ENCODE measurements at places on chromosomes 3 and 15.

DNA sequence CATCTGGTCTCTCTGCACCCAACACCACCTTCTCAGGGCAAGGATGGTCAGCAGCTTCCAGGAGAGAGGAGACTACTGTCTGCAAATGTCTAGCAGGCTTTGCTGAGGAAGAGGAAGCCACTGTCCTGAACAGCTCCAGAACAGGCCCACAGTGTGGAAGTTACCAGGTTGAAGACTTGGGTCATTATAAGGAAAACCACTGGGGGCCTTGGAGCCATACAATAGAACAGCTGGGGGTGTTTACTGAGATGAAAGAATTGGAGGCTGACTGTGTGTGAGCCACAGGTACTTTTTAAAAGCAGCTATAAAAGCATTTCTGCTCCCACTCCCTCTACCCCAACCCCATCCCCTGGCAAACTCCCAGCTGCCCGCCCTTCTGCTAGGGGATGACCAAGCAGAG is 24.2 kb downstream of the SRGAP3 start:
- no peak for DNase-seq

DNA sequence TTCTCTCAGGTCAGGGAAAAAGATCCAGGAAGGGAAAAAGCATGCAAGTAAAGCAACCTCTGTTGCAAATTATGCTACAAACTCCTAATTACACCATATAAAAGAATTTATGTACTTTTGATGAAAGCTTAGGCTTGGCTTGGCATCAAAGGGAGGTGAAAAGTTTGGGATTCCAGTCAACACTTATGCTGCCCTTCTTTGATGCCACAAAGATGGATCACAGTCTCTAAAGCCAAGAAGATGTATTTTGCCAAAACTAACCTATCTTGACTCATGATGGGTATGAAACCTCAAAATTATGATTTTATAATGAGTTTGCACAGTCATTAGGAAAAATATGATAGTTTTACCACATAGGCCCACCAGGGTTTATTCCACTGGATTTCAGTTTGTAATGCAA is 101.0 kb upstream of the CCDC80 start:
- DNase-seq = peak; percentile 52

GRCh38 chr3:69433969-69434325 is 48.1 kb upstream of the FRMD4B start:
- no peak for DNase-seq

- DNase-seq = no peak
Measured at GRCh38 chr15:101517504-101517903, 28.0 kb upstream of the PCSK6 start.

DNA sequence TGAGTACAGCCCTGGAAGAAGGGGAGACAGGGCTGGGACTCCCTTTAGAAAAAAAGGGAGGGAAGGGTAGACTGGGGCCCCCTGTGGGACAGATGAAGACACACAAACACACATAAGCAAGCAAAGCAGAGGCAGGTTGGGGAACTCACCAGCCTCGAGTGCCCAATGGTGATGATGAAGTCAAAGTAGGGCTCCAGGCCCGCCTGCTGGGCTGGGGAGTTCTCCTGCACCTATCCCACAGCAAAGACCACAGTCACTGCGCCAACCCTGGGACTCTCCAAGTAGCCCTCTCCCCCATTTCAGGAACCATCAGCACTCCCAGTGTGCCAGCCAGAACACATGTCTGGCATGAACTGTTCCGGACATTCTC is 4.1 kb downstream of the GORASP1 start:
- DNase-seq = no peak

- no peak for DNase-seq
Measured at GRCh38 chr3:190387578-190388213, at the start of gene CLDN16. CLDN16 (plus strand) TSS chr3:190388163; CDS start chr3:190388330, 167 bp downstream.

- no peak for DNase-seq
Measured at GRCh38 chr3:90145094-90145860, 1037.9 kb downstream of the EPHA3 start.

- peak; percentile 10 for DNase-seq
Measured at GRCh38 chr15:78177447-78177873, 28.3 kb downstream of the IDH3A start.

DNA sequence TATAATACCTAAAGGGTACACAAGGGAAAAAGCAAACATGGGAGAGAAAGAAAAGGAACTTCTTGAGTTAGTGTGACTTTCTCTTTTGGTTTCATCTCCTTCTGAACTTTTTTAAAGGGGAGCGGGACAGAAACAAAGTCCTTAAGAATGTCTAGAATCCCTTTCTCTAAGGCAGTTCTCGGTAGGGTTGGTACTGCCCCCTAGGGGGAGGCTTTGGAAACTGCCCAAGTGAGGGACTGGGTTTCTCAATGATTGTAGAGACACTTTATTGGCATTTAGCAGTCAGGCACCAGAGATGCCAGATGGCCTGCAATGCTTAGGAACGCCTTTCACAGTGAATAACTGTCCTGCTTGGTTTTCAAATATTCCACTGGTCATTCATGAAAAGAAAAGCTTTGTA is 172.7 kb downstream of the WDR72 start:
- no peak for DNase-seq

DNA sequence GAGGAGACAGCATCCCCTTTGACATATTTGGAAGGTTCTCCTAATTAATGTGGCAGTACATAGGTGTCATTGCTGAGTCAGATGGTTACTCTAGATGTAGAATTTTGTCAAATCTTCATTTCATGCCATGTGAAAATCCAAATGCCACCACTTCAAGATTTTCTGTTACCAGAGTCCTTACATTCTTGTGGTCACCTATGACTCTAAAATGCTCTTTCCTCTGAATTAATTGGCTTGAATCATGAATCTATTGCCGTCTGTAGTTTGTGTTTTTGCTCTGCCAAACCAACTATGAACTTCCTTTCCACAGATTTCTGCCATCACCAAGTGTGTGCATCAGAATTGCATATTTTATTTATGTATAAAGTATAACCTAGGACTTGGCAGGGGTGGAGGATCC is 269.4 kb upstream of the ZPLD1 start:
- DNase-seq = peak; percentile 36

DNA sequence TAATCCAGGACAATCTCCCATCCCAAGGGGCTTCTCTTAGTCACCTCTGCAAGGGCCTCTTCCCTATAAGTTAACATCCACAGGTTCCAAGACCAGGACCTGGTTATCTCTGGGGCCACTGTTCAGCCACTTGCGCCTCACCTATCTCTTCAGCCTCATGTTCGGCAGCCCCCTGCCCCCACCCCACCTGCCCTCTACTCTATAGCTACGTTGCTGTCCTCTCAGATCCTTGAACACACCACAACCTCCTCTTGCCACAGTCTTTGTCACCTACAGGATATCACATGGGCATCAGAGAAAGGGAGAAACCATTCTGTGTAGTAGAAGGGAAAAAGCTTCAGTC is 33.9 kb downstream of the SLC41A3 start:
- no peak for DNase-seq

DNA sequence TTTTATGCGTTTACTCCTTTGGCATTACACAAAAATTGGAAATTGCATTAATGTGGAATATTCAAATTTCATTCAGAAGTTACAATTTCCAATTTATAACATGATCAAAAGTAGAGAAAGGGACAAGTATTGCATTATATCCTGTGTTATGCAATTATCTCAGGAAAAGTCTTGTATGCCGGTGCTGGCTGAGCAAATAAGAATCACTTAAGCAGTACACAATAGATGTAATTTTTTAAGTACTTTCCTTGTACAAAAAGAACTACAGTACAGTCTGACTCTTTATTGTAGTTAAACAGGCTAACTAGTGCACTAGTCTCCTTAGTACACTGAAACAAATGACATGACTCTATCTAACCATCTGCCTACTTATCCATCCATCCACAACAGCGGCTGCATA is 493.2 kb upstream of the KCNMB2 start:
- DNase-seq = no peak

DNA sequence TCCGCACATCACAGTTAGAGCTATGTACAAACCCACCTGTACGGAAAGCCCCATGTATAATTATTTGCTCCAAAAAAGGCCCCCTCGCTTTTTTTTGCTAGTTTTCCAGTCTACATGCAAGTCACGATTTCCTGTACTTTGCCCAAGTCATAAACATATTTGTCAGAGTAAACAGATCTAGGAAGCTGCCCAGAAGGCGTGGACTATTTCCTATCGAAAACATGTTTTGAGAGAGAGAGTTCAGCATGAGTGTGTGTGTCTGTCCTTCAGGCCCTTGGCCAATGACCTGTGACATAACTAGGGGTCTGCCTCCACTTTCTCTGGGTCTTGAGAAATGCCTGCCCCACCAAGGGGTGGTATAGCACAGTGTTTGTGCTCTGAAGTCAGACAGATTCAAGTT is 72.7 kb upstream of the HACD2 start:
- DNase-seq = no peak

GRCh38 chr3:14507757-14508504 is 32.2 kb downstream of the GRIP2 start:
- DNase-seq = no peak

- peak; percentile 94 for DNase-seq
Measured at GRCh38 chr15:68609629-68610028, 30.8 kb downstream of the CORO2B start.

DNA sequence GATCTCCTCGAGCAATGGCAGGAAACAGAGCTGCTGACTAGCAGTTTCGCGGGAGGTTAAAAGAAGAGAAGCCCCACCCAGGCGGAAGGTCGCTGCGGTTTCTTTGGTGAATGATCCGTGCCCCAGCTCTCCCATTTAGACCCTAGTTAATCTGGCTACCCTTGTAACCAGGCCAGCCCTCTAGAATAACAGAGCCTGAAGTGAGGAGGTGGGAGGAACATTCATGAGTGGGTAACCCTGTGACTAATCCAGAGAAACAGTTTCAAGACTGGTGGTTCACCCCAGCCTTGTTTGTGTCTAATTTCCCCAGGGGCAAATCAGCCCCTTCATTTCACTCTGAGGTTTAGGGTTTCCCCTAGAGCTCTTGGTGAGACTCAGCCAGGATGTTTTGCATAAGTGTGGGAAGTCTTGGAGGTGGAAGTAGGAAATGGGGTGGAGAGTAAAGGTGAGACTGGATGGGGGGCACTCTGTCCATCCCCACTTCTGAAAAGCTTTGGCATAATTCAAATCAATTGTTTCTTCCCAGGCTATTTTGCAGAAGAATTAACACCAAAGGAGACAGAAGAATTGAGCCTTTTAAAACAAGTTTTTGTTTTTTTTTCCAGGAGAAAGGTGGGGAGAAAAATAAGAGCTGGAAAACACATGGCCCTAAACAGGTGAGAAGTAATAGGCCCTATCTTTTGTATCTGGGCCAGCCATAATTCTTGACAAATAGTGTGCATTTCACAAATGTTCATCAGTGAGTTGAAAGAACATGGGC is 303.1 kb downstream of the RPLP1 start:
- peak; percentile 14 for DNase-seq

GRCh38 chr3:32110233-32110760 is 3.9 kb downstream of the GPD1L start:
- DNase-seq = no peak

GRCh38 chr3:133487204-133487603 is 86.3 kb upstream of the CDV3 start:
- no peak for DNase-seq

DNA sequence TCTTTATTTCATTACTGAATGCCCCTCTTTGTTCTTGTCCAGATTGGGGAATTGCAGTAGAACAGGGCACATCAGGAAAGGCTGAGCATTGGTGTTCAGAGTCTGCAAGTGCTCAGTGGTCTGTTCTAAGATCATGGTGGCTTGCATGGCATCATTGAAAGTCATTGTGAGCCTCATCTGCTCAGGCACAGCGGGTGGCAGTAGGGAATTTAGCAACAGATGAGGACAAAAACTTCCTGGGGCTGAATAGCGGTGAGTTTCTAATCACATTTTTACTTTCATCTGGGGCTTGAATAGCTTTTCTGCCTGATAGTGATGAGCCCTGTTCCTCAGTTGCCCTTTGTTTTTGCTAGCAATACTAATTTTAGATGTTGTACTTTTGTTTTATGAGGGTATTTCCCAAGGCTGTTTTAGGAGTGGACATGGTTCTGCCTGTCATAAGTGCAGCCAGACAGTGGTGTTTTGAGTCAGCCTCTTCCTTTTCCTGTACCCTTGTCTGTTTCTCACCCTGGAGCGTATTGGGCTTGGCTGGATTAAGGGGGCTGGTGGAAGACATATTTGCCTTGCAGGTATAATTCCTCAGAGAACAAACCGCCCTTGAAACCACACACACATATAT is 127.2 kb upstream of the IL12A start:
- no peak for DNase-seq

DNA sequence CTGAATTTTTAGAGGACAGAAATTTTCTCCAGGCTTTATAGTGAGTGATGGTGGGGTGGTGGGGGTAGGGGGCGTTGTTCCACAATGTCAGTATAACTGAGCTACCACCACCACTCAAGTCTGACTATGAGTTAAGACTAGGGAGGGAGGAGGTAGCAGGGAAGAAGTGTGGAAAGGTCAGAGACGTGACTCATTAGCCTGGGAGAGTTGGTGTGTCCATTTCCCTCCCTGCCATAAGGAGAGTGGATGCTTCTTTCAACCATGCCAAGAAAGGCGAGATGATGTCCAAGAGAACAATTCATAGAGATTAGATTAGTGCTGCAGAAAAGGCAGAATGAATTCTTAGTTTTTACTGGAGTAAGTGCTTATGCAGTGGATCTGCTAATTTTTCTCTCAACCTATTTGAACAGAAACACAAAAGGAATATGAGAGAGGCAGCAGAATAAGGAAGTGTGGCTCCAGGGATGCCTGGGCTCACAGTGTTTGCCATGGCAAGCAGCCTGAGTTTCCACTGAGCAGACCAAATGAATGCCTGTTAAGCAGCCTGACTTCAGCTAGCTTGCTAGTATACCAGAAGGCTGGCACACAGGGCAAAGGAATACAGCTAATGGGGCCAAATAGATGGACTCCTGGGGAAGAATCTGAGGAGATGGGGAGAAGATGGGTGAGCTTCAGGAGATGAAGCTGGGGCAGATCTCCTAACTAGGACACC is 708.9 kb downstream of the NTRK3 start:
- DNase-seq = peak; percentile 97

DNA sequence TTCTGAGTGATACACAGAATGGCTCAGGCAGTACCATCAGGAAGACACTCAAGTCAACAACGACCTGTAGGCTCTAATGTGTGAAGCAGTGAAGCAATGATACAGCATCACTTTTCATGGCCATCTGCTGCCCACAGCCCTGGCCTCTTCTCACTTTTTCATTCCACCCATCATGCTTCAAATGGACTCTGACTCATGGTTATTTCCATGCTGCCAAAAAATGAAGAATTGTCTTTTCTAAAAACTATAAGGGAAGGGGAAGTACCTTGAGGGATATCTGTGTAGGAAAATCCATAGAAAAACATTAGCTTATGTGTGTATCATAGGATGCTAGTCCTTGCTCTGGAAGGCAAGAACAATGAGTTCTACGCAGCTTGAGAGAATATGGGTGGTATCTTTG is 11.5 kb downstream of the HGD start:
- DNase-seq = peak; percentile 44

GRCh38 chr15:84775867-84776449 is 27.6 kb downstream of the ZNF592 start:
- no peak for DNase-seq

DNA sequence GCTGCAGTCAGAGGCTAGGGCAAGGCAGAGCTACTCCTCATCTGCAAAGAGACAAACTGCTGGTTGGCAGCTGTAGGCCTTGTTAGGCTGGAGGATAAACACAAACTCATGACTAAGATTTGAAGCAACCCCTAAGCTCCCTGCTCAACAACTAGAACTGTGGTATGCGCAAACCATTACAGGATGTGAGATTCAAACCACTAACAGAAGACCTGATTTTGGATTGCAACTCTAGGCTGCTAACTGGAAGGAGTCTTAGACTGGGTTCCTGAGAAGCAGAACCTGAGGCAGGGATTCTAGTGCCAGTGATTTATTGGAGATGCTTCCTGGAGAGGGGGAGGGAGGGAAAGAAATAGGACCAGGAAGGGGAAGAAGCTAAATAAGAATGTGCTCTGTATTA is 22.5 kb downstream of the CCR4 start:
- no peak for DNase-seq

GRCh38 chr3:78762121-78762520 is 1005.7 kb downstream of the ROBO1 start:
- no peak for DNase-seq

All from fibroblast of the aortic adventitia (primary cell).